ENCODE measurements at places on chromosomes 7 and 10.

DNA sequence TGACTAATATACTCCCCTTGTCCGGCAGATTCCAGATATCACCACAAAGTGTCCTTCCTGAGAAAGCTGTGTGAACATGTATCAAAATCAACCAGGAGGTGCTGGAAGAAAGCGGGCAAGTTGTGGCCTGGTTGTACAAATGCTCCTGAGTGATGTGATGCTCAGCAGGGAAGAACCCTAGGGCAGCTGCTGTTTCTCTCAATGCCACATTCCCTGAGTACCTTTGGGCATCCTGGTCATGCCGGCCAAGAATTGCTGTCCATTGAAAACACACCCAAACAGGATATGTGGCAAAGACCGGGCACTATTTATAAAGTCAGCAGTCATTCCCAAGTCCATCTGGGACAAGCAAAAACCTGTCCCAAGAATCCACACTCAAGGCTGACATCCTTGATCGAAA, 7.8 kb upstream of the ADCY1 start:
- no peak for DNase-seq
- no peaks in the 10 kb centered on the region for H3K36me3 ChIP-seq
- peaks cover 7% of the 10 kb centered on the region for H3K4me1 ChIP-seq
- no peak overlapping the region for H3K27ac ChIP-seq
- no peak overlapping the region for H3K4me3 ChIP-seq

GRCh38 chr10:89001024-89001728, 10.6 kb downstream of the FAS start:
- no peaks in the 10 kb centered on the region for H3K36me3 ChIP-seq
- no peak overlapping the region for H3K27ac ChIP-seq

GRCh38 chr10:24009736-24010135, 199.2 kb upstream of the KIAA1217 start:
- no peaks in the 10 kb centered on the region for H3K36me3 ChIP-seq
- no peak overlapping the region for H3K4me3 ChIP-seq
- DNase-seq = no peak
- peaks cover 9% of the 10 kb centered on the region for H3K4me1 ChIP-seq
- H3K27me3 ChIP-seq = no peaks in the 10 kb centered on the region

DNA sequence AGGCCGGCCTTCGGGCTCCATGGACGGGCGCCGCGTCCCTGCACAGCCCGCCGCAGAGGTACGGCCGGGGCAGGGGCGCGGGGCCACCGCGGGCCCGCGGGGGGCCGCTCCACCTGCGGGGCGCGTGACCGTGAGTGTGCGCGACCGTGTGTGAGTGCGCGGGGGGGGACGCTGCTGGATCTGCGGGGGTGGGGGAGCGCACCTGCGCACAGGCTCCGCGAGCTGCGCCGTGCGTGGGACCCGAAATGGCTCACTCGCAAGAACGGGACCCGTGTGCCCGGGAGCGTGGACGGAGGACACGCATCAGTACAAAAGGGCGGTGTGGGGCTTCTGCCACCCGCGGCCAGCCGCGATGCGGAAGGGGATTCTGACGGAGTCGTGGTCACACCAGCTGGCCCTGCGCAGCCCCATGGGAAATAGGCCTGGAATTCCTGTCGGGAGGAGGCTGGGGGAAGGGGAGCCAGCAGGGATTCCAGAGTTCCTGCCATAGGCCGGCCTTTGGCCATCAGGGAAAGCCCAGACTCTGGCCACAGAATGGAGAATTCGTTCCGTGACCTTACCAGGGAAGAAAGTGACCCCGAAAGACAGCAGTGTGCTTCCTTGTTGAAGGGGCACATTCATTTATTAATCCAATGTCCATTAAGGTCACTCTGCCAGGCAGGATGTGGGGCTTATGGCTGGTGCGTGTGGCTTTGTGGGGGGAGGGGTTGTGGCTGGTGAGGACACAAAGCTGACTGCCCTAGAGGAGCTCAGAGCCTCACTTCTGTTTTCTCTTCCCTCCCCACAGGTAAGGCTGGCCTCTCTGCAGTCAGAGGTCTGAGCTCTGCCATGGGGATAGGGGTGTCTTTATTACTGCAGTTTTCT, 494 bp downstream of the REPIN1 start:
- peak overlapping the region; percentile 95 for H3K27ac ChIP-seq
- DNase-seq = no peak
- peaks cover 29% of the 10 kb centered on the region for H3K36me3 ChIP-seq
- no peaks in the 10 kb centered on the region for H3K27me3 ChIP-seq
- H3K4me3 ChIP-seq = peak overlapping the region; percentile 69
- H3K4me1 ChIP-seq = peaks cover 14% of the 10 kb centered on the region

- no peak overlapping the region for H3K27ac ChIP-seq
- no peak for DNase-seq
- H3K27me3 ChIP-seq = no peaks in the 10 kb centered on the region
- H3K36me3 ChIP-seq = no peaks in the 10 kb centered on the region
- H3K4me3 ChIP-seq = no peak overlapping the region
- peaks cover 6% of the 10 kb centered on the region for H3K4me1 ChIP-seq
These were observed 7.6 kb downstream of the SERPINE1 start for GRCh38 chr7:101134399-101134980.

DNA sequence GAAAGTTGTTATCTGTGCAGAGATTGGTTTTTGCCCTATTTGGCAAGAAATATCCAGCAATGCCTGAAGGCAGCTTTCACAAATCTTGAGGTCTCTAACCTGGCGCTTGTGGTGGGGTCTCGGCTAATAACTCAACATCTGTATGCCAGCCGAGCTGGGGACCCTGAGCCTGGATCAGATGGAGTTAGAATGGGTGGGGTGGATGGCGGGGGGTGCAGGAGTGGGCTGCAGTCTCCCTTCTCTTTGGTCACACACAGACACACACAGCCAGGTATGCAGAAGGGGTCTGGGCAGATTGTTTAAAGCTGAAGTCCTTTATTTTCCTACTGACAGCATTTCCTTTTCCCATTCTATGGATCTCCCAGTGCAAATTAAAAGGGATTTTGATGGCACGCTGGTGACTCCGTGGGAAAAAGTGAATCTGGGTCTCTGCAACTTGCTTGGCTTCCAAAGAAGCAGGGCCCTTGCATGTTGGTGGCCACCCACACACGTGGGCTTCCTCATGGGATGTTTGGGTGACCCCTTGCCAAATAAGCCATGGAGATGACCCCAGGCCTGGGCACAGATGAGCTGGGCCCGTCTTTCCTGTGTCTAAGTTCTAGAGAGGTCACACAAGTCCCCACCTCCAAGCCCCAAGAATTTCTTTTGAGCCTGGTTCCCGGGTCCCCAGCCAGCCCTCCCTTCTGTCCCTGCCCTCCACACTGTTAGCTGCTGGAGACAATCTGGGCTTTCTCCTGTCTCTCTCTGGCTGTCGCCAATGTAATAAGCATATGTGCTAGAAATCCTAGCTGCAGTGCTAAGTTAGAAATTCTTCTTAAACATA, 39.9 kb upstream of the EMX2 start:
- DNase-seq = no peak
- no peaks in the 10 kb centered on the region for H3K27me3 ChIP-seq
- no peak overlapping the region for H3K4me3 ChIP-seq

GRCh38 chr10:6753644-6754043, 173.6 kb upstream of the PRKCQ start:
- DNase-seq = peak; percentile 61
- no peak overlapping the region for H3K27ac ChIP-seq
- no peak overlapping the region for H3K4me3 ChIP-seq
- no peaks in the 10 kb centered on the region for H3K27me3 ChIP-seq
- H3K4me1 ChIP-seq = peaks cover 10% of the 10 kb centered on the region

All from H1 (cell line).